ENCODE measurements at places on chromosomes 4 and X.

DNA sequence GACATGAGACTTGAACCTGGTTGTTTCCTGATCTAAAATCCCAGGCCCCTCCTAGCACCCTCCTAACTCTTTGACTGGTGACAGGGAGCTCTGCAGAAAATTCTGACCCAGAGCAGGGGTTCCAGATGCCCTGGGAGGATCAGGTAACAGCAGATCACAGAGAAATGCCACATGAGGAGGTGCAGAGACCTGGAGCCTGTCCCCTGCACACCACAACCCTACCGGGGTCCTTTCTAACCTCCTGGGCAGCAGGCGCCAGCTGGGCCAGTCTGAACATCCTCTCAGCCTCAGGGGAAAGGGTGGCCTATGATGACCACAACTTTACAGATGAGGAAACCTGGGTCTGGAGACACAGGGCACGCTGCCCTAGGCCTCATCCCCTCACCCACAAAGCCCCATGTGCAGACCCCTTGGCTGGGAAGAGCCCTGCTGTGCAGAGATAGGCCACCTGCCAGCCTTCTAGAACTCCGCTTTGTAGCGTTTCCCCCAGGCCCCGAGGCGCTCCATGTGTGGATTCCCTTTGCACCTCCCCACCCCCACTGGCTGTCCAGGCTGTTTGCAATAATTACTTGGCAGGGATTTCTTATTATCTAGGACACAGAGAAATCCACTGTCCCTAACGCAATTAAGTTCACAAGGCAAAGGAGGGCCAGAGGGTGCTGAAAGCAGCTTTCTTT lies 36.5 kb downstream of the WDR1 start:
- no peak for DNase-seq

DNA sequence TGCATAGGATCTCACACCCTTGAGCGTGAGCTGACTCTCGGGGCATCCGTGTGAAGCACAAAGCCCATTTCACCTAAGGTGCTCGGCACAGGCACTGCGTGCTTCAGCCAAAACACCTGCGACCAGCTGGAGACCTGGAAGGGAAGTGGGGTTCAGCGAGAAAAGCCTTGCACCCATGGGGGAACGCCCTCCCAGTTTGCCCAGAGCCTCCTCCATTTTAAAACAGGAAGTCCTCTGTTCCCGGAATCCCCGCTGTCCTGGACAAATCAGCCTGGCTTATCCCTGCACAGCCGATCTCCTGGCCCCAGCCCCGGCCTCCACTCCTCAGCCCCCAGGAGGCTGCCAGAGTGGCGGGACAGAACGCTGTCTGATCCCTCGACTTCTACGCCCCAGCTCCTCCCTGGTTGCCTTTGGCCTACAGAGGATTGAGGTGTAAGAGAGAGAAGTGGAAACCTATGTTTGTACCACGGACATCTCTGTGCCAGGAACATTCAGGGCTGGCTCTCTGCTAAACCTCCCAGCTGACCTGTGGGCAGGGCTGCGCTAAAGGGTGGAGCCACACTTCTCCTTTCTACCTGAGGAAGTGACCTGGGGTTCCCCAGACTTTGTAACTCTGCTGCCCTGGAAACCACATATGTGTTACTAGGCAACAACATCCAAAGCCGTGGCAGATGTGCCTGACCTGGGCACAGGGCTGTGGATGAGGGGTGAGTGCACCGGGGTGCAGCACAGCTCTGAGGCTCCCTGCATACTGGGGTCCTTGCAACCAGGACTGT lies 3.8 kb upstream of the C4orf50 start:
- DNase-seq: no peak

DNA sequence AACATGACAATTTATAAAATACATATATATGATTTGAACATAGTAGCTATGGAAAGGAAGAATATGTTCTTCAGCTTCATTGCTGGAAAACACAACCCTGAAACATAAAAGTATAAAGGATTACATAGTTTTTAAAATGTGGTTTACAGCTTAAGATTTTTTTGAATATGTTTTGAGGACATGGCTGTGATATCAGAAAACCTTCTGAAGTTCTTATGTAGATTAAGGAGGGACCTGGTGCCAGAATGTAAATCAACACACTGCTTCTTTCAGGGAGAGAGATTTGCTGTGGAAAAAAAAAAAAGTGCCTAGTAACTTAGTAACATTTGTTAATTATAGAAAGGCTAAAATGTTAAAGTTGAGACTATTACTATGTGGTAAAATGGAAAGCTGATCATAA lies 1261.8 kb downstream of the ADGRL3 start:
- no peak for DNase-seq

- DNase-seq: no peak
Measured at GRCh38 chr4:125529071-125529470, 214.3 kb downstream of the FAT4 start.

- no peak for DNase-seq
Measured at GRCh38 chrX:15244421-15244820, 25.5 kb downstream of the ASB9 start.

- no peak for DNase-seq
Measured at GRCh38 chr4:176444741-176445140, 125.0 kb downstream of the SPCS3 start.

DNA sequence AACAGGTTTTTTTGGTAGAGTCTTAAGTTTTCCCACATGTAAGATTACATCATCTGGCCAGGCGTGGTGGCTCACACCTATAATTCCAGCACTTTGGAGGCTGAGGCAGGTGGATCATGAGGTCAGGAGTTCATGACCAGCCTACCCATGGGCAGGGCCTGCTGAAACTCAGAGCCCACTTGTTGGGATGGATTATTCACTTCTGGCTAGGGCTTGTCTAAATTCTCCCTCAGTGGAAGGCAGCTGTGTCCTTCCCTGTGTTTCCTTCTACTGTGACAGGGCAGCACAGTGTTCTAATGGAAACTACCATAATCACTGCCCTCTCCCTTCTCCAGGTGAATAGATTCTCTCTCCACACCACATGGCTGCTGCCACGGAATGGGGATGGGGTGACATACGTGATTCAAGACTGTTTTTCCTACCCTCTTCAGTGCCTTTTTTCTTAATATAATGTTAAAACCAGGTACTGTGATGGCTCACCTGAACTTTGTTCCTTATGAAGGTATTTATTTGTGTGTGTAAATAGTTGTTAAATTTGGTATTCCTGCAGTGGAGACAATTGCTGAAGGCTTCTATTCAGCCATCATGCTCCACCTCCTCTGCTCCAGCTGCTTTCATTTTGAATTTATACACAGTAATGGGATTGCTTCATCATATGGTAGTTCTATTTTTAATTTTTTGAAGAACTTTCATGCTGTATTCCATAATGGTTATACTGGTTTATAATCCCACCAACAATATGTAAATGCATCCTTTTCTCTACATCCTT lies 287.2 kb upstream of the HS3ST1 start:
- DNase-seq: no peak

DNA sequence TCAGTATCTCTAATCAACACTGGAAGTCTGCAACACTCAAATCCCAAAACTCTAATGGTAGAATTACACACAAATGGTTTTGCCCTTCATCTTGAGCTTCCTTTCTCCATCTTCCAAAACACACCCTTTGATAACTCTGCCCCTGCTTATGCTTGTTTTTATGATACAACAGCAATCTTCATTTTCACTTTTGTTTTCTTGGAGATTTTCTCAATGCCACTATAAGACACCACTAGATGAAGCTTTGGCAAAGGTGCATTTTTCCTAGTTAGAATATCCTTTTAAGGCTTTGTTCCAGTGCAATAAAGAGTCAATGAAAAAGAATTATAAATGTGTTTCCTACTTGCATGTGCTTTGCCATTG lies 472.4 kb upstream of the NWD2 start:
- DNase-seq: no peak

DNA sequence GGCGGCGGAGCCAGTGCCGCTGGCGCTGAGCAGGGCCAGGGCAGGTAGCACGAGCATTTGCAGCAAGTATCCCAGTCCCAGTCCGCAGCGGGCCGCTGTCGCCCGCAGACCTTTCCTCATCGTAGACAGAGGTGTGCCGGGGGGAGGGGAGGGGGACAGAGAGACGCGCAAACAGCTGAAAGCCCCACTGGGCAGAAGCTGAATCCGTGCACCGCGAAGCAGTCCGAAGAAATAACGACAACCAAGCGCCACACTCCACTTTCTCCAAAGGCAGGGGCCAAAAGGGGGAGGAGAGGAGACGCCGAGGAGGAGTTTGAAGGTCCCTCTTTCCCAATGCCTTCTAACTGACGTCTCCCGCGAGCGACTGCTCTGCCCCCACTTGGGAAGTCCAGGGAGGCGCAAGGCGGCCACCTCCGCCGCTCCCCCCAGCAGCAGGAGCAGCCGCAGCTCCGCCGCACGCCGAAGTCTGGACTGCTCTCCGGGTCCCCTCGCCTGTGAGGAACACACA lies at the start of gene UNC5C:
Gene UNC5C, minus strand, starts transcription at position 236 of the 508 bp plus-strand sequence.
- DNase-seq: no peak

- DNase-seq: no peak
Measured at GRCh38 chr4:48899950-48900349, 6.6 kb downstream of the OCIAD2 start.

DNA sequence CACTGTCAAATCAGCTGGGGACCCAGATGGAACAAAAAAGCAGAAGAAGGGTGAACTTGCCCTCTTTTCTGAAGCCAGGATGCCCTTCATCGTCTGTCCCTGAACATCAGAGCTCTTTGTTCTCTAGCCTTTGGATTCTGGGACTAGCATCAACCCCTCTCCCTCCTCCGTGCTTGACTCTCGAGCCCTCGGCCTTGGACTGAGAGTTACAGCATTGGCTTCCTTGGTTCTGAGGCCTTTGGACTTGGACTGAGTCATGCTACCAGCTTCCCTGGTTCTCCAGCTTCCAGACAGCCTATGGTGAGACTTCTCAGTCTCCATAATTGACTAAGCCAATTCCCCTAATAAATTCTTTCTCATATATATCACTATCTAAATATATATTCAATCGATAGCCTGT lies 38.4 kb downstream of the WDFY3 start:
- DNase-seq: no peak

DNA sequence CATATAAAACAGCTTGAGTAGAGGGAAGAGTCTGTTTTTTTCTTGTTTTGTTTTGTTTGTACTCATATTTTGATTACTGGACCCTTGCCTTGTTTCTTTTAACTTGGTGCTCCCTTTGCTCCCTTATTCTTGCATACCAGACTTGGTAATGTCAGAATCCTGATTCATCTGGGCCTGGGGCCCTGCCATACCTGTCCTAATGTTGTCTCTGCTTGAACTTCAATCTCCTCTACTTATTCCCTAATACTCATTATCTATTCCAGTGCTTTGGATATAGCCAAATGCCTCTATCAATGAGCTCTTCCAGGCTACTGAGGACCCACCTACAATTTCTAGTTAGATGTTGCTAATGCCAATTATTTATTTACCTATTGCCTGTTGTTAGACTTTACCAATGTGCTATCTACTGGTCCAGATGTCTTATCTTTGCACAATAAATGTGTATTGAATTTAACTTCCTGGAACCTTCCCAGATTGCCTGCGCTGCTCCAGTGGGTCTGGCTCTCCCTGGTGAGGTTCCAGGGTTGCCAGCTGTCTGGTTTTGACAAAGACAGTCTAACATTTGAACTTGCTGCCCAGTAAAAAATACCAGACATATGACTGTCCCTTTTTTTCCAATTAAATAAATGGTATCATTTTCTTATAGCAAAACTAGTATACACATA lies 64.4 kb upstream of the ACSL4 start:
- no peak for DNase-seq

- DNase-seq: no peak
Measured at GRCh38 chr4:102734591-102735385, 26.0 kb downstream of the MANBA start.

- no peak for DNase-seq
Measured at GRCh38 chr4:74217365-74217764, 59.4 kb downstream of the MTHFD2L start.

GRCh38 chr4:632196-632790 lies 6.9 kb downstream of the PDE6B start:
- no peak for DNase-seq

GRCh38 chr4:38387348-38387747 lies 276.7 kb upstream of the KLF3 start:
- no peak for DNase-seq

DNA sequence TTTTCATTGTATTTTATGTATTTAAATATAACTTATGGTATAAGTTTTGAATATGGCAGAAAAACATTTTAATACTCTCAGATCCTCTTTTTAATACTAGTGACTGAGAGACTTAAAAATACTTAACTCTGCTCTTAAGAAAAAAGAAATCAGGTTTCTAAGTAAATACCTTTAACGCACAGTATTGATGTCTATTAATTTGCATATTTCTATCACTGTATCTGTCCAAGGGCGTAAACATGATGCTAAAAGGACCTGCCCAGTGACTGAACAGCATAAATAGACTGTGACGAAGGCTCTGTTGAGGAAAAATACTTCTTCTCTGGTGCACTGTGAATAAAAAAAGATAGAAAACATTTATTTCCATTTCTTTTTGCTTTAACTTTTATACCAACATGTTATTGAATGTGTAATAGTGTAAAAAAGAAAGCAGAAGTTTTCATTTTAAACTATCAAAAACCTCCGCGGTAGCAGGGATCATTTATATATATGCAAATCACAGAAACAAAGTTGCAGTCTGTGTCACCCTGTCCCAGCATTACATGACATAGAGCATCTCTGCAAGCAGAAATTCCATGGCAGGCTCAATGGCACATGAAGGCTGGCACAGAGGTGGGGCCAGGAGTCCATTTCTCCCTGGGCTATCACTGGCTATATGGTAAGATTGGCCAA lies 75.4 kb downstream of the ZAR1 start:
- DNase-seq: no peak

DNA sequence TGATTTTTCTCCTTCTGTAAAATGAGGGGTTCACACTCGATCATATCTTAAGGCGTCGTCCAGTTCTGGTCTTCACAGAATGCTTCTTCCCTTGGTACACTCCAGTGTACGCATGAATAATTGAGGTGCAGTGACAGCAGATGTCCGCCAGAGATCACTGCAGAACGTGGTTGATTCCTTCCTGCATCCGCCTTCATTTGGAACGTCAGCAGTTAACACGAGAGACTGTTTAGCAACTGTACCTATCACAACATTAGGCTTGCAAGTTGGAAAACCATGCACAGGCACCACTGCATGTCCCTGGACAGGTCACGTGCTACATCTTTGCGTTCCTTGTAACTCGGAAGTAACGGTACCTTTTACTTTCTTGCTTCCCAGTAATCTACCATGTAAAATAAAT lies 66.0 kb upstream of the GEMIN8 start:
- DNase-seq: peak; percentile 5

GRCh38 chr4:41443340-41444079 lies 94.4 kb upstream of the LIMCH1 start:
- no peak for DNase-seq
